Muscle of leg (tissue), 16 donors: ENCODE measurements at places on chromosomes 5 and 9. TPM values are rescaled to one million over a fixed set of nuclear protein-coding genes. Genes with fewer than 3 reads are reported as not detected.
A peak's percentile ranks its signal among the peaks of the same experiment; 100 is the strongest.

GRCh38 chr9:84254972-84255371 lies 85.6 kb downstream of the SLC28A3 start:
- DNase-seq = no peak

- DNase-seq = peak; percentile 72
These were observed 301.1 kb upstream of the ACTBL2 start for GRCh38 chr5:57783693-57784092.

GRCh38 chr5:132746954-132747615 lies at the start of gene CCNI2:
Gene CCNI2 (plus strand): TSS chr5:132747426. CDS start chr5:132747496, 70 bp downstream.
- peak; percentile 23 for DNase-seq

DNA sequence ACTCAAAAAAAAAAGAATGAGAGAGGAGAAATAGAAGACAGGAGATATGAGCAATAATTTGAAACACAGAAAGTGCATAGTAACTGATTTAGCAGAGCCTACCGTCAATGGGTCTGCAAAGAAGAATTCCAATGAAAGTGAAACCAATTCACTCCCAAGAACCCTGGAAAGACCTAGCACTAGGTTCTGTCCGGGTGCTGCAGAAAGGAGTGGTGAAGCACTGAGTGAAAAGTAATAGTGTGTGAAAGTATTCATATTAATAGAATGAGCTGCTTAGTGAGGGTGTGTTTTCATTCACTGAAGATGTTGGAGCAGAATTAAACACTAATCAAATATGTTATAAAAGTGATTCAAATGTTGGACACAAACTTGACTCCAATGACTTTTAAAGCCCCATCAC lies 51.3 kb upstream of the SLC30A5 start:
- DNase-seq = no peak

Gene SVEP1
- total RNA-seq = 28.5 TPM

Gene TAF11L5
- not detected for total RNA-seq

Gene UBAP1
- 17.9 TPM for total RNA-seq

Gene NME5
- total RNA-seq = 0.44 TPM
